IMR-90 (cell line): ENCODE measurements at places on chromosomes 12 and 14.

DNA sequence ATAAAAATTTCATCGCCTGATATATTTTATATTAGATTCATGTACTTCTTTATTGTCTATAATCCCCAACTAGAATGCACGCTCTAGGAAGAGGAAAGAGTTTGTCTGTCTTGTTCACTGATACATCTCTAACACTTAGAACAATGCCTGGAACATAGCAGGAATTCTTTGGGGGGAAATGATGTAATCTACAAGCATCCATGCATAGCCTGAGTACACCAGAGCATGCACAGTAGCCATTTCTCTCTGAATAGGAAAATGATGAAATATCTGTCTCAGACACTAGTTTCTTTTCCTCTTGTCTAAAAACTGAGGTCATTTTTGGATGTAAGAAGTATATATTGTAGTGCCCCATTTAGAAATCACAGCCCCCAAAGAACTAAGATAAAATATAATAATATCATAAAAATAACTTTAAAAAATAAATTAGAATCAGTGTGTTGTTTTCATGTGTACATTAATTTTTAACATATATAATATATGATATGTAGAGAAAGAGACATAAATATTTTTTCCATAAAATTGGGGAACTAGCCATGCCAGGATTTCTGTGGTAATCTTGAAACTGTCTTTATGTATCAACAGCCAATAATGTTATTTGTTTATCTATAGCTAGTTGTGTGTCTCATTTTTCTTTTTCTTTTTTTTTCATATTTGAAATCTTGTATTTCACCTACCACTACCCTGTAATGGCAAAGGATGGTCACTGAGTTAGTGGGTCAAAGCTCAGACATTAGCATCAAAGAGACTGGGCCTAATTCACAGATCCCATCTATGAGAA is 155.6 kb upstream of the TMCC3 start:
- no peak overlapping the region for H3K27ac ChIP-seq
- DNase-seq = peak; percentile 43
- H3K27me3 ChIP-seq = peaks cover 2% of the 10 kb centered on the region; the same call in 1 of the 2 replicates
- H3K4me1 ChIP-seq = no peaks in the 10 kb centered on the region

GRCh38 chr14:72613231-72613974 is 280.5 kb downstream of the DPF3 start:
- H3K27ac ChIP-seq = no peak overlapping the region; the same call in 1 of the 2 replicates
- DNase-seq = no peak
- H3K36me3 ChIP-seq = no peaks in the 10 kb centered on the region
- peaks cover 46% of the 10 kb centered on the region for H3K4me1 ChIP-seq
- no peak overlapping the region for H3K4me3 ChIP-seq

DNA sequence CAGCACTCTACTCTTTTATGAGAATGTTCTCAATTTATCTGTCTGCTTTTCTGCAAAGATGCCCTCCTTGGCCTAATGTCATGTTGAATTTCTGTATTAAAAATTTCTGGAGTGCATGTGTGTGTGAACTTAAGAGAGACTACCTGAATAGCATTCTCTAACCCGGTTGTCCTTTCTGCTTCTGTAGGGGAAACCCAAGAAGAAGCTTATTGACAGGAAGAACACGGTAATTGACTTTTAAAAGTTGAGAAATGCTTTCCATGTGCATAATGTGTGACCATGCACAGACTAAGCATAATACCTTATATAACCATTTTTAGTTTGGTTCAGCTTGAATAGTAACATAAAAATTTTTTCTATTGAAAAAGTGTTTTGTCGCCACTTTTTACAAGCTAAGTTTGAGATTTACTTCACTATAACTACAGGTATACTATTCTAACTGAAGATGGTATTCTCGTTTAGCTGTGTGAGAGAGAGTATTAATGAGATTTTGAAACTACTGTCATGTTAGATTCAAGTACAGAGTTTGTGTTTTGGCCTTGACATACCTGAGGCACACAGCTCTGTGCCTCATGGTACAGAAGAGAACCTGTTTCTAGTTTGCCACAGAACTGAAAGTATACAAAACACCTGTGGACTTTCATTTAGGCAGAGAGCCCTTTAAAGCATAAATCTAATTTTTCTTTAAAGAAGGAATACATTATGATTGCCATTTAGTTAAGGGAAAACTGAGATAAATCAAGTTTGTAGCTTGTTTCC is 96.8 kb downstream of the TTLL5 start:
- H3K36me3 ChIP-seq = no peaks in the 10 kb centered on the region
- no peak overlapping the region for H3K27ac ChIP-seq
- no peaks in the 10 kb centered on the region for H3K27me3 ChIP-seq
- DNase-seq = no peak
- H3K4me1 ChIP-seq = no peaks in the 10 kb centered on the region
- no peak overlapping the region for H3K4me3 ChIP-seq

GRCh38 chr12:124418791-124419190 is 123.9 kb downstream of the RFLNA start:
- no peak overlapping the region for H3K4me3 ChIP-seq
- DNase-seq = no peak
- H3K36me3 ChIP-seq = peaks cover 35% of the 10 kb centered on the region

DNA sequence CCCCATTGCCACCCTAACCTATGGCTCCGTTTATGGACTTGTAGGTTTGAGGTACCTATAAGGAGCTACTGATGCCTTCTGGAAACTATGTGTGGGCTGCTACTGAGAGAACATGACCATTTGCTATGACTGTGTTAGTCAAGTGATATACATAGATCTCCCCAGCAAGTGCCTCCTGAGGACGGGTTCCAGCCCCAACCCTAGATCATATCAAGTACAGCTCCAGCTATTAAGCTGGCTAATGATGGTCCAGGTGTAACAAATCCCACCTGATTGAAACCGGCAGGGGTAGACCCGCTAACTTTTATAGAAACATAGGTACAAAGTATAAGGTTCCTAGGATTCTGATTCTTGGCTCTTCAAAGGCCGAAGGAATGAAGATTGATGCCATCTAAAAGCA is 23.7 kb downstream of the NINJ2 start:
- no peak overlapping the region for H3K27ac ChIP-seq
- H3K36me3 ChIP-seq = no peaks in the 10 kb centered on the region
- no peak overlapping the region for H3K4me3 ChIP-seq
- no peak for DNase-seq
- peaks cover 4% of the 10 kb centered on the region for H3K4me1 ChIP-seq

DNA sequence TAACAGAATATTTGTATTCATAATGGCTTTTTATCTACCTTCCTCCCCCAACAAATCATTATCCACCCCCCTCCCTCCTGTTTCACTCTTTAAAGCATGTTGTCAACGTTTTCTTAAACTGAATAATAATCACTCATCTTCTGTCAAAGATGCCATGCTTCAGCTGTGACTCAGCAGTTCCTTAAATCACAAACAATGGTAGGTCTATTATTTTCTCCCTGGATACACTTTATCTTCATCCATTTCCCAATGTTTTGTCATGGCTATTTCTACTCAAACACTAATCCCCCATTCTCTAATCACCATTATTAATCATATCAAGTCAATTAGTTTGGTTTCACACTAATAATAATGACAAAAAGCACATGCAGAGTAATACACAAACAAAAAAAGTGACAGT is 6.5 kb downstream of the CLEC12B start:
- H3K27me3 ChIP-seq = peaks cover 2% of the 10 kb centered on the region
- no peak overlapping the region for H3K27ac ChIP-seq
- H3K4me3 ChIP-seq = no peak overlapping the region

DNA sequence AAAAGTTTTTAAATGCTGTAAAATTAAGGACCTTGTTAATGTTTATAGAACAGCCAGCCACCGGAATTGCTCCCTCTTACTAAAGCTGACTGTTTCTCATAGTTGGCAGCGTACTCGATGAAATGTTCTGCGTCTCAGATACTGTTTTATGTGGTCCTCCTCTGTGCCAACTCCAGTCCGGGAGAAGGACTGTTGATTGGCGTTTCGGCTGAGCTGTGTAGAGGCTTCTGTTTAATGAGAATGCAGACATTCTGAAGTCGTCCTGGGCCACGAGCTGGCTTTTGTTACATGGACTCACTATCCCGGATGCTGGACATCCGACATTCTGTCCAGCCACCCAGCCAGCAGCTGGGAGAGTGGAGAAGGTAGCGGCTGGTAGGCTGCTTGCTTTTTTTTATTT is 75.4 kb downstream of the WDR20 start:
- H3K4me1 ChIP-seq = peaks cover 9% of the 10 kb centered on the region
- 0 out of 2 replicates have a peak overlapping the region, but pooled peaks have one; percentile 14 for H3K27ac ChIP-seq
- H3K36me3 ChIP-seq = peaks cover 6% of the 10 kb centered on the region; the same call in 1 of the 2 replicates
- H3K27me3 ChIP-seq = no peaks in the 10 kb centered on the region

- H3K27me3 ChIP-seq = no peaks in the 10 kb centered on the region; the same call in 1 of the 2 replicates
- peak; percentile 47 for DNase-seq
- H3K4me1 ChIP-seq = no peaks in the 10 kb centered on the region; the same call in 1 of the 2 replicates
Measured at GRCh38 chr12:78403136-78403535, 461.4 kb upstream of the SYT1 start.

DNA sequence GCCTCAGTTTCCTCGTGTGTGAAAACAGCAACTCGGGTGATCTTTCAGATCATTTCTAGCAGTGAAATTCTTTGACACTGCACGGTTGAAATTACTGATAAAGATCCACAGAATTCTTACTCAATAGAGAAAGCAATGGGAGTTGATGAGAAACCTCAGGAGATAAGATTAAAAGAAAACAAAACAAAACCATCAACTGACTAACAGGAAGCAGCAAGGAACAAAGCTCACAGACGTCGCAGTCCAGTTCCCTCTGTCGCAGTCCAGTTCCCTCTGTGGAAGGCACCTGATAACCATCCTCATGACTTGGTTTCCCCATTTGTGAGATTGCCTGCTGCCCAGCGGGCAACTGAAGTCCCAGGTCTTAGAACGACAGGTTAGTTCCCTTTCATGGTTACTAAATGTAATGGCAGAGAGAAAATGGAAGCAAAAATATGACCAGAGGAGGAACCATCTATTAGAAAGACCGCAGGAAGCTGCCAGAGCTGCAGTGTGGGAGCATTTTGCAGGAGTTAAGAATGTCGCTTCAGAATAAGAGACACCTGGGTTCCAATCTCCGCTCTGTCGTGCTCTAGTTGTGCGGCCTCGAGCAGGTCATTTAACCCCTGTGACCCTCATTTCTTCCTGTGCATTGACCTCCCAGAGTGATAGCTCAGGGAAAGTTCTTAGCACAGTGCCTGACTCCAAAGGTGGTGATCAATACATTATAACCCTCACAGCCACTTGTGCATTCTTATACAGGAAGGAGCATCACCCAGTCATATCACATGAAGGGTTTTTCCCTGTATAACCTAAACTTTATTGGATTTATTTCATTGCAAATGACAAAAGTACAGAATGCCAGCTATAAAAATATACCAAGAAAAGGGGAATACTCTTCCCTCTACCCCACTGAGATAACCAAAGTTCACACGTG is 5.1 kb upstream of the MED13L start:
- no peak overlapping the region for H3K4me3 ChIP-seq

GRCh38 chr12:11648514-11649412 is 711 bp upstream of the ETV6 start:
- H3K36me3 ChIP-seq = no peaks in the 10 kb centered on the region
- peaks cover 6% of the 10 kb centered on the region for H3K4me1 ChIP-seq
- H3K4me3 ChIP-seq = peak overlapping the region; percentile 98
- DNase-seq = peak; percentile 82

DNA sequence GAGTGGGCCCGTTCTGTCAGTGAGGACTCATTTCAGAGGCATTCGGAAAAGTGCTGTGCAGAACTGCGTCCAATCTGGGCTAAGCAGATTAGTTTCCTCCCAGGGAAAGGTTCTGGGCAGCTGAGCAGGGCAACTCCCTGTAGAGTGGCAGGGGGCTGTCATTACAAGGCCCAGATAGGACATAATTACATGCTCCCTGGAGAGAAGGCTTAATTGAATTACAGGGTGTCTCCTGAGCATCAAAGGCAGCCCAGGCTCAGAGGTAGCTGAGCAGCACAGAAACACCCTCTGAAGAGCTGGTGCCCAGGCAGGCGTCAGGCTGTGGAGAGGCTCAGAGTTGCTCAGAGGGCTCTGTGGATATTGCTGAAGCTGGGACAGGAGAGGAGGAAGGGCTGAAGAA is 36.0 kb downstream of the SLC8A3 start:
- no peaks in the 10 kb centered on the region for H3K36me3 ChIP-seq
- no peak overlapping the region for H3K27ac ChIP-seq
- no peak overlapping the region for H3K4me3 ChIP-seq
- H3K4me1 ChIP-seq = no peaks in the 10 kb centered on the region
- peaks cover 2% of the 10 kb centered on the region; the same call in 1 of the 2 replicates for H3K27me3 ChIP-seq
- DNase-seq = no peak

DNA sequence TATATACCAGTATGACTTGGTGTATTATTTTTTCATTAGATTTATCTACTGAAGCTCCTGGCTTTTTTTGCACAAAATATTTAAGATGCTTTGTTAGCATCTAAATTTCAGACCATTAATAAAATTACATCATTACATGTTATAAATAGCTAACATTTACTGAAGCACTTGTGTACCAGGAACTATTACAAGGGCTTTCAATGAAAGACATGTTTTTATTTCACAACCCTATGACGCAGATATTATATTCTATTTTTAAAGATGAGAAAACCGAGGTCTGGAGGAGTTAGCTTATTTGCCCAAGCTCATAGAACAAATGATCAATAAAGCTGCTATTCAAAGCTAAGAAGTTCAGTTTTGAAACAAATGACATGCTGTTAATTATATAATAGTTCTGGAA is 420.4 kb upstream of the DCN start:
- no peaks in the 10 kb centered on the region for H3K4me1 ChIP-seq
- no peak overlapping the region for H3K27ac ChIP-seq
- no peak overlapping the region for H3K4me3 ChIP-seq
- no peaks in the 10 kb centered on the region; the same call in 1 of the 2 replicates for H3K27me3 ChIP-seq
- H3K36me3 ChIP-seq = no peaks in the 10 kb centered on the region
- DNase-seq = no peak

- H3K27ac ChIP-seq = no peak overlapping the region
- H3K4me1 ChIP-seq = no peaks in the 10 kb centered on the region
- no peak overlapping the region for H3K4me3 ChIP-seq
- no peak for DNase-seq
Measured at GRCh38 chr12:117165342-117165741, 24.9 kb downstream of the FBXO21 start.

- DNase-seq = peak; percentile 57
- H3K4me1 ChIP-seq = peaks cover 4% of the 10 kb centered on the region
- H3K4me3 ChIP-seq = no peak overlapping the region
- H3K27me3 ChIP-seq = peaks cover 16% of the 10 kb centered on the region
- no peaks in the 10 kb centered on the region for H3K36me3 ChIP-seq
- H3K27ac ChIP-seq = no peak overlapping the region
Measured at GRCh38 chr14:61438860-61439765, 117.7 kb downstream of the PRKCH start.

GRCh38 chr12:54196396-54196795 is 7.6 kb upstream of the SMUG1 start:
- H3K36me3 ChIP-seq = no peaks in the 10 kb centered on the region
- H3K4me1 ChIP-seq = peaks cover 2% of the 10 kb centered on the region
- H3K27ac ChIP-seq = no peak overlapping the region
- DNase-seq = no peak
